MG63 (cell line): ENCODE measurements at places on chromosomes 3 and 15.
A peak's percentile ranks its signal among the peaks of the same experiment; 100 is the strongest.

- no peak for DNase-seq
Observed at GRCh38 chr15:63396152-63396928, 14.7 kb upstream of the CA12 start.

GRCh38 chr15:99132122-99132521, 27.2 kb downstream of the SYNM start:
- no peak for DNase-seq

DNA sequence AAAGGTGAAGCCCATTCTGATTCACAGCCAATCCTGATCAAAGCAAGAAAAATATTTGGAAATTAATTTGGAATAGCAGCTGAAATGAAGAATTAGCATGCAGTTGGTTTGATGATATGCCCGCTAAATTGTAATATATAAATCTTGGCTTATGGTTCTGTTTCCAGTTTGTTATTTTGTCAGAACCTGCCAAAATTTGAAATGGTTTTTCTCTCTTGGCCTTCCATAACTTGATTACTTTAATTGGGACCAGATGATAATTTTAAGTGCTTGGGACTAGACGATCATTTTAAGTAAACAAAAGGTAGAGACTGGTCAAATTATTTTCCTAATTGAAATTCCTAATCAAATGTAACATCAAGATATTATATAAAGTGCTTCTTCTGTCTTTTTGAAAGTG, 842.4 kb downstream of the TBL1XR1 start:
- DNase-seq = no peak

- DNase-seq = no peak
Observed at GRCh38 chr3:58157700-58158099, 53.1 kb downstream of the DNASE1L3 start.

DNA sequence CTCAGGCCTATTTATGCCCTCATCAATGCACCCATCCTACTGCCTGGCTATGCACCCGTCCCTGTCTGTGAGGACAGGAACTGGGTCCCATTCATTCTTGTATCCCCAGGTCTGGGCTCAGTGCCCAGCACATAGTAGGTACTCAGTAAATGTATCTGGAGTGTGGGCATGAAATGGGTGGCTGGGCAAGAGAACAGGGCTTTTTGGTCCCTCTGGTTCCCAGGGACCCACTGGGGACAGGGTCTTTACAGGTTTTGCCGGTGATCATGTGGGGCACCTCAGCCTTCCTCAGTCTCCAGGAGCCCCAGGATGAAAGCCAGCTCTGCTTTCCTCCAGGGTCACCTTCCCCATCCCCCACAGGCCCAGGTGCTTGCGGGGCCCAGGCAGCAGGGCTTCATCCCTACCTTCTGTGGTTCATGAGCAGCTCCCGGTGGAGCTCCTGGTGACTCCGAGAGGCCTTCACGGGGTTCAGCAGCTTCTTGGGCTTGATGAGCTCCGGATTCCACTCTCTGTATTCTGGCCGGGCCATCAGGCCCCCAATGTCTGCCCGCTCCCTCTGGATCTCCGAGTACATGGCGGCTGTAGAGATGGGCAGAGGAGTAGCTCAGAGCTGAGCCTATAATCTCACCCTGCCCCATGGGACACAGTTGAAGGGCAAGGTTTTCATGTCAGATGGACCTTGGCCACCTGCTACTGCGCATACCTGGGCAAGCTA, 7.7 kb downstream of the FAM107A start:
- DNase-seq = no peak

DNA sequence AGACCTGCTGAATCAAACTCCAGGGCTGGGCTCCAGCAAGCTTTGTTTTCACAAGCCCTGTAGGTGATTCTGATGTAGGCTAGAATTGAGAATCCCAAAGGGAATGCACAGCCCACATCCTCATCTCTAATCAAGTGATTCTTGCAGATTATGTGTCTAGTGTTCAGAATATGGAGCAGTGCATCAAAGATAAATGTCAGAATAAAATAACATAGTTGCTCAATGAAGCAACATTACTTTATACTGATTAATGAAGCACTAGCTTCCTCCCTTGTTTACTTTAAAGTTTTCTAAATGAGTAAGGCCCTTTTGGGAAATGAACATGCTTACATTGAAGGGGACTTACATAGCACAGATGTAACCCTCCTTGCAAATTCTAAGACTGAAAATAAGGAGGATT, 39.2 kb downstream of the NUP210 start:
- DNase-seq = no peak

GRCh38 chr15:68364028-68364659, 67.8 kb downstream of the ITGA11 start:
- peak; percentile 26 for DNase-seq
